ENCODE measurements at places on chromosomes 4 and X.

- DNase-seq = no peak
Measured at GRCh38 chrX:115173181-115173580, 16.0 kb upstream of the RBMXL3 start.

- DNase-seq = no peak
Measured at GRCh38 chr4:544386-545105, 31.5 kb downstream of the TMEM271 start.

DNA sequence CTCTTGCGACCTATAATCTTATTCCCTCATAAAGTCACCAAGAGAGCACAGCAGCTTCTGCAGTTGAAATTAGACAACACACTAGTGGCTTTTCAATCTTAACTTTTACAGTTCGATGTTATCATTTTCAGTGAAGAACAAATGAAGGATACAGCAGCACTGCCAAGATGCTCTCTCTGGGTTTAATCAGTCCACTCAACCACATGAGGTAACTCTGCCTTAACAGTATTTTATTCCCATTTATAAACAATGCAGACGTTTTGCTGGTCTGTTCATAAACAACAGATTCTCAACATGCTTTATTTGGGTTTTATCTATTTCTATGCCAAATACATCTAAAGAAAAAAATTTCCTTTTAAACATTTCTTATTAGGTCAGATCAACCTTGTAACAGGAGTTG is 646.0 kb upstream of the FAM241A start:
- DNase-seq = no peak

- DNase-seq = no peak
Measured at GRCh38 chr4:9608300-9608699, 164.1 kb downstream of the DEFB131A start.

- DNase-seq = no peak
Measured at GRCh38 chr4:179225594-179225993, 1783.4 kb upstream of the AGA start.

GRCh38 chrX:10811111-10811510 is 190.7 kb upstream of the MID1 start:
- no peak for DNase-seq

- DNase-seq = no peak
Measured at GRCh38 chrX:137574784-137575293, 8.9 kb downstream of the ZIC3 start.

GRCh38 chr4:101328063-101328602 is 19.2 kb downstream of the PPP3CA start:
- DNase-seq = no peak

- no peak for DNase-seq
Measured at GRCh38 chr4:156401371-156401770, 447.7 kb upstream of the CTSO start.

GRCh38 chr4:88341227-88342192 is 37.1 kb upstream of the HERC6 start:
- DNase-seq = no peak

GRCh38 chrX:136658151-136658550 is 10.2 kb downstream of the CD40LG start:
- no peak for DNase-seq

GRCh38 chr4:151604238-151604637 is 156.6 kb downstream of the GATB start:
- DNase-seq = no peak

DNA sequence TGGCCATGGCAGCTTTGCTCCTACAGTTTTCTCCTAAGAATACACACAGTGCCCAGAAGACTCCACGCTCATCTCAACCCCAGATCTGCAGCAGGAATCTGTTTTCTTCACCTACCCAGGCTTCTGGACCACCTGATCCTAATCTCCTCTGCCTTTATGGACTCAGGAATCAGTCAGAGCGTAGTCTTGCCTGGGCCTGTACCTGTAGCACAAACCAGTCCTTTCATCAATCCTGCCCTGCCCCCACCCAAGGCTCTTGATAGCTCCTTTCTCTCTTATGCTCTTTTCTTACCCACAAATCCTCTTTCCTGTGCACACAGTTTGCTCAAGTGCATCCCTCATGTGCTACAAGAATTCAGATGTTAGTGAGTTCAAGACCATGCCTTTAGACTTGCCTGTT is 89.7 kb downstream of the ZNF718 start:
- DNase-seq = no peak

DNA sequence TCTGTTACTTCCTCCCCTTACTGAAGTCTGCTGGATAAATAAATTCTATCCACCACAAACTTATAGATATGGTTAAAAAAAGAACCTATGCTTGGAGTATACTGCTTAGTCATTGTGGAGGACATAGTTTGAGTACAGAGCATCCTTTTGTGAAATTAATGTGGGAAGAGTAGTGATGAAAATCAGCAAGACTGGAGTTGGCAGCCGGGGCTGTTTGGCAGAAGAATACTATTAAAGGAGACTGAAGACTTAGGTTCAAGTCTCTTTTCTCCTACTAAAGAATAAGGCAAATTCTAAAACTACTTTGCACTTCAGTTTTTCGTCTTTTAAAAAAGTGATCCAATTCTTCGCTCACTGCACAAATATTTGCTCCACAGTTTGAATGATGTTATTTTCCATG is 326.6 kb upstream of the ATOH1 start:
- no peak for DNase-seq

DNA sequence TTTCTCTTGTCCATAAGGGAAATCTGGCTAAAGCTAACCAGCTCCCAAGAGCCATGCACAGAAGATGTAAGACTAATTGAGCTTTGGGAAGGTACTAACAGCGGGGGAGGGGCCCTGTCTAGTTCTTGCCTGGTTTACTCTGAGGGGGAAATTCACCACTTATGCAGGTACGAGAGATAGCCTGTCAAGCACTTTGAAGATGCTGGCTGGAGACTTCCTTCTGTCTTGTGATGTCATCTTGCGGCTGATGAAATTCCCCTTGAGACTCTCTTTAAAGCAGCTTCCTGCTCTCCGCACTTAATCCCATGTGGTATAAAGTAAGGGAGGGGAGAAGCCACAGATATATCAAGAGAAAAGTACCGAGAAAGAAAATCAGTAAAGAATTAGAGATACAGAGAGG is 345.3 kb downstream of the MAPK10 start:
- DNase-seq = no peak

- DNase-seq = no peak
Measured at GRCh38 chrX:21718575-21718974, 39.3 kb downstream of the SMPX start.

DNA sequence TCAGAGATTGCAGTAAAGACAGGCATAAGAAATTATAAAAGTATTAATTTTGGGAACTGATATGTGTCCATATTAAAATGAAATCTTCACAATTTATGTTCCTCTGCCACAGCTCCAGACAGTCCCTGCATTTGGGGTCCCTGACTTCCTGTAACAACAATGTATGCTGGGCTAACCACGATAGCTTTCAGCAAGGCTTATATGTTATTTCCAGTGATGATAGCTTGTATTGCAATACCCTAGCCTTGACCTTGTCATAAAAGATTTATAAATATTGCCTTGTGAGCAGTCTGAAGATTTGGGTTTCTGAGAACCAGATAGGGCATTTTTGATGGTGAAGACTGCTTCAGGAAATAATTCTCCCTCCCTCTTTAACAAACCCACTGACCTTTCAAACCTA is 129.5 kb downstream of the PCDH10 start:
- no peak for DNase-seq

DNA sequence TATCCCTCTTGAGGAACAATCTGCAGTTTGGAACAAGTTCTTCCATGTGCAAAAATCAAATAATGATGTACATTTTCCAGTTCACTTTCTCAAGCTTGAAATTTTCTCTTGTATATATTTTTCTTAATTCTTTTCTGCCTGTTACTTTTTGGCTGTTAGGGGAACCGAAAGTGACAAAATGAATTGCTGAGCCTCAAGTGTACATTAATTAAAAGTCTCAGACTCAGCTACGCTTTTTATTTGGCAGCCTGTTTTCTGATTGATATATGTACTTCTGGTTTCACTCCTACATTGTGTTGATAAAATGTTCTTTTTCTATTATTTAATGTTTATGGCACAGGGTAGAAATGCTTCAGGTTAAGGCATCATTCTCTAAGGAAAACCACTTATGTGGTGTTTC is 999.5 kb downstream of the PDHA2 start:
- no peak for DNase-seq

- DNase-seq = no peak
Measured at GRCh38 chr4:99722725-99723124, 65.1 kb upstream of the C4orf54 start.

- DNase-seq = no peak
Measured at GRCh38 chrX:132022198-132022966, 720 bp upstream of the STK26 start.

- no peak for DNase-seq
Measured at GRCh38 chrX:137425273-137425902, 140.5 kb upstream of the ZIC3 start.

DNA sequence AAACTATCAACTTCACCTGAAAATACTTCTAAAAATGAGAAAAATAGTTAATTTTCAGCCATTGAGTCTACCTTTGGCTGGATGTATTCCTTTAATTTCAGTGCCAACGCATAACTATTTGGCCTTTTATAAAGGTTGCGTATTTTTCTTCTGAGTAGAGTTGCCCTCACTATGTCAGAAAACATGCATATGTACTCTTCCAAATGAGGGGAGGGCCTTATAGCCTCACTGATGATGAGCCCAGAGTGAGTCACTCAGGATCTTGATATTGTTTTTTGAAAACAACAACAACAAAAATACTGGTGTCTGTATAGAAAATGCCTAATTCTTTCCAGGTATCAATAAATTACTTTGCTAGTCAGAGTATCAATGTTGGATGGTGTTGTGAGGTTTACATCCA is 349.3 kb downstream of the FBXO8 start:
- DNase-seq = no peak

GRCh38 chrX:47658301-47658683 is 688 bp downstream of the UXT start:
- DNase-seq = no peak

DNA sequence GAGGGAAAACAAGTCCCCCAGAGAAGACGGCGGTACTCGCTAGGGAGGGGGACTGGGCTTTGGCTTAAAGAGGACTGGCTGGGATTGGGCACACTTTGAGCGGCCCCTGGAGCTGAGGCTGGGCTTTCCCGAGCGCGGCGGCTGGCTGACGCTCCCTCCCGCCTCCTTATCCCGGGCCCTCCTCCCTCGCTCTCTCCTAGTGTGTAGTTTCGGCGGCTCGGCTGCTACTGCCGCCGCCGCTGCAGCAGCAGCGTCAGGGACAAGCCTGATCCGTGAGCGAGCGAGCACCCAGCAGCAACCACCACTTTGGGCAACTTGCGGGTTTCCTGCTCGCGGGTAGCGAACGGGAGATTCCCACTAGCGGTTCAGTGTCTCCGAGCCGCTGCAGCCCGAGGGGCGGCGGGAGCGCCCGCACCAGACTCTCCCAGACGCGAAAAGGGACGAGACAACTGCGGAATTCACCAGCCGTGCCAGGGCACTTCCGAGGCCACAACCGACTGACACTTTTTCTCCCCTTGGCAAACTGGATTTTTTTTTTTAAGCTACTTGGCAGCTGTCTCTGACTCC is 632 bp upstream of the PCDH7 start:
- DNase-seq = no peak

DNA sequence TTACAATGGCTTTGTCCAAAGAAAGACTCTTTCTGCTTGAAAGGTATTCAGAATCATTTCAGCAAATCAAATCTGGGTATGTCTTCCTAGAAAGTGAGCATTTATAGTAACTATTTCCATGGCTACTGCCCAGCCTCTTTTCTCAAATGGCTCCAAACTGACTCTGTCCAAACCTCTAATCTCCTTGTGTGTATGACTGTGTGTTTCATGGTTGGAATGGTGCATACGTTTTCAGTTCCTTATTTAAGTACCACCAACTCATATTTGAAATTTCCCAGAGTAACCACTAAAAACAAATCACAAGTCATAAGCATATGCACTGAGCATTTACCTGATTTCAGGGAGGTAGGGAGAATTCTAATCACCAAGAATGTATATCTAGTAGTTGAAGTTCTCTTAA is 106.0 kb downstream of the TMEM144 start:
- no peak for DNase-seq

GRCh38 chr4:14787894-14788293 is 214.4 kb upstream of the CPEB2 start:
- DNase-seq = no peak

DNA sequence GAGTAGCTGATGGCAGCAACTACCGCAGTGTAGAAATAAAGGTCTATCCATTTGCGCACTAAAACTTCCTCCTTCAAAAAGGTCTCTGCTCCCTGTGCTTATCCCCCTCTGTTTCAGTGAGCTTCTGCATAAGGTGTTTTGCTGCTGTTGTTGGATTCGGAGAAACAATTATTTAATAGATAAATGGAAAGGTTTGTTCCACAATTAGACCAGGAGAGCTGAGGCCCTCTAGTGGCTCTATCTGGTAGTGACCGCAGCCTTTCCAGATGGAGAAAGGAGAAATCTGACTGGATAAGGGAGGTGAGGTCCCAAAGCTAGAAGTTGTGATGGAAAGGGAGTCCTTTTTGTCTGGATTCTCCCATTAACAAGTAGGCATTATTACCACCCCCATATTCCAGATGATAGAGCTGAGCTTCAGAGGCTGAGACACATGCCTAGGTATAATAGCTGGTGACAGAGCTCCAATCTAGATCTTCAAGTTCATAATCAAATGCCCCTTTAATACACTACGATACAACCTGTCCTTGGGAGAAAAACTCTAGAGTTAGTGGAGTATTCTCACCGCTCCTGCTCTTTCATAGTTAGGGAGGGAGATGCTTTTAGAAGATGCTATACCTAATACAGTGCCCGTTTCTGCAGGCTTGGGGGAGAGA is 5.1 kb upstream of the GABRQ start:
- no peak for DNase-seq

DNA sequence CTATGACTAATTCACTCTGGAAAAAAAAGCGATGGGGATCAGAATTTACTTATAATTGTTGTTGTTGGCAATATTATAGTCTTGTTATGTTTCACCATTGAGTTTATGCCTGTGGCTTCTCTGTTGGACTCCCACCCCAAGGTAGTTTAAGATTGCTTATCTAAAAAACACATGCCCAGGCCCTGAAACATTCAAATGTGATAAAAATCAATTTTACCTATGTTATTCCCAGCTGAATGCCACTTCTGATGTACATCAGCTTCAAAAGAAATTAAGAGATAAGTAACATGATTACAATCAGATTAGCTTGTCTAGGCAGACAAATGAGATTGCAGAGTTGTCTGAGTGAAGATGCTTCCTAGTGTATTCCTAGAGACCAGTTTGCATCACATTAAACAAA is 484.7 kb downstream of the PCDH7 start:
- DNase-seq = no peak

- DNase-seq = no peak
Measured at GRCh38 chrX:9227276-9227675, 193.3 kb upstream of the FAM9B start.

GRCh38 chr4:98448908-98449307 is 187.7 kb downstream of the RAP1GDS1 start:
- DNase-seq = no peak

- DNase-seq = no peak
Measured at GRCh38 chr4:123163501-123163900, 233.1 kb upstream of the SPRY1 start.

DNA sequence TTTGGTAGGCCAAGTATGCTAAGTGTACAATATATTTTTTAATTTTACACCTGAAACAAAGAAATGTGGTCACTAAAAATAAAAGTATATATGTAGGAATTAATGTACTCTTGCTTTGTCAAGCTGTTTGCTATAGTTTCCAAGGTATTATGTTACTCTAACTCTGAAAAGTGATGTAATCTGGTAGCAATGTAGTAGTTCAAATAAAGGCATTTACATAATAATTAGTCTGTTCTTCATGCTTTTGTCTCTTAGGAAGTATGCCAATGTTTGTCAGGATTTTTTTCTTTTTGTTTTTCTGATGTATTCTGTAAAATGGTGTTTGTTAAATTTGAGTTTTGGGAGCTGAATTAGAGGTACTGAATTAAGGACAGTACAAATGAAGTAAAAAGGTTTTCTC is 89.5 kb downstream of the PLS3 start:
- no peak for DNase-seq
